ENCODE measurements at places on chromosomes 3 and 15. TPM values are rescaled to one million over a fixed set of nuclear protein-coding genes. Genes with fewer than 3 reads are reported as not detected.

The ADPRH gene
- polyA plus RNA-seq = 1.2 TPM

The IQCH gene
- polyA plus RNA-seq = 3.9 TPM

The RFX7 gene
- 5.8 TPM for polyA plus RNA-seq

The DUOX1 gene
- polyA plus RNA-seq = 1.3 TPM

The TNNC1 gene
- polyA plus RNA-seq = not detected

The ELL3 gene
- polyA plus RNA-seq = 10.6 TPM

The ATP2B2 gene
- polyA plus RNA-seq = 13.9 TPM
